EH (cell line): ENCODE measurements at places on chromosomes 3 and 15.

- DNase-seq: peak; percentile 2
Observed at GRCh38 chr3:12286927-12287726, 1.7 kb upstream of the PPARG start.

DNA sequence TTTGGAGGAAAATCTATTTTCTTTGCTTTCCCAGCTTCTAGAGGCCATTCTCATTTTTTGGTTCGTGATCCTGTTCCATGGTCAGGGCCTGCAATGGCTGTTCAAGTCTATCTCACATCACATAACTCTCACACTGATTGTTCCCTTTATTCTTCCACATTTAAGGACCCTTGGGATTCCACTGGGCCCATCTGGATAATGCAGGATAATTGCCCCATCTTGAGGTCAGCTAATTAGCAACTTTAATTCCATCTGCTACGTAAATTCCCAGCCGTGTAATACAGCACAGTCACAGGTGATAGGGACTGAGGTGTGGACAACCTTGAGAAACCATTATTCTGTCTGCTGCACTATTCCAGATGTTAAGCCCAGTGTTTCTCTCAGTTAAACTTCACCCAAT lies 311.6 kb upstream of the CNTN4 start:
- DNase-seq: no peak

- peak; percentile 58 for DNase-seq
Observed at GRCh38 chr15:40279437-40280141, 3.3 kb downstream of the ANKRD63 start.

GRCh38 chr3:100046986-100047385 lies 67.3 kb downstream of the FILIP1L start:
- DNase-seq: no peak

DNA sequence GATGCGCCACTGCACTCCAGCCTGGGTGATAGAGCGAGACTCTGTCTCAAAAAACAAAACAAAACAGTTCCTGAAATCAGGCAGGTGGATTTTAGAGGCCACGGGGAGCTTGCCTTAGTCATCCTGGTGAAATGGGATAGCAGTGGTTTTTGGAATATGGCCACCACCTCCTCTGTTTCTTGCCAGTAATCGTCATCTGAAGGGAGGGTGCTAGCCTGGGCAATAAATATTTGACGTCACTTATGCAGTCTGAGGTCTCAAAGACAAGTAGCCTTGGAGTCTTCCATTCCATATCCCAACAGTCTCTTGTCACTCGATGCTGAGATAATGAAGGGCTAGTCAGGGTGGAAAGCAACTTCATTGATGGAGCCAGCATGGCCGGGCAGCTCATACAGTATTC lies 55.2 kb downstream of the KCNAB1 start:
- DNase-seq: no peak

GRCh38 chr3:43742920-43743319 lies 52.2 kb downstream of the ABHD5 start:
- peak; percentile 65 for DNase-seq

- DNase-seq: no peak
Observed at GRCh38 chr3:44988073-44988472, 12.0 kb downstream of the EXOSC7 start.

DNA sequence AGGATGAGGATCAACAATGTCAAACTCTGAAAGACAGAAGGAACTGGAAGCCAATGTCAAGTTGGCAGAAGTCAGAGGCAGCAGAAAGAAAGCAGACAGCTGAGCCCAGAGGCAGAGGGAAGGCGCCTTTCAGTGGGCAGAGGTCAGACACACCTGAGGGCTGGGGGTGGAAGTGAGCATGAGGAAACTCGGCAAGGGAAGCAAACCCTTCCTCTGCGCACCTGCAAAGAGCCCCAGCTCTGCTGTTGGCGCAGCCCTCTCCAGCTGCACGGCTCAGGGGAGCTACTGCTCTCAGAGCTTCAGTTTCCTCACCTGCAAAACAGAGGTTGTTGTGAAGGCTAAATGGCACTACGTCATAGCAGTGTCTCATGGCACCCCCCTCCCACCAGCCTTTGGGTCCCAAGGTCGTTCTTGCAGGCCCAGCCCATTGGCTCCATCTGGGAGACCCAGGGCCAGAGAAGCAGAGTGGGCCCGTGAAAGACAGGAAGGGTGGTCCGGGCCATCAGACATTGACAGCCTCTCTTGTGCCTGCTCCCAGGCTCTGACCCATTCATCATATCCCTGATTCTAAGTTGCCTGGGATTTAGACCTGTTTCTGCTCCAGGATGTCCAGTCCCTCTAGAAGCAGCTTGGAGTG lies 53.3 kb upstream of the SLC6A11 start:
- no peak for DNase-seq

- no peak for DNase-seq
Observed at GRCh38 chr3:120341658-120342346, 7.4 kb downstream of the LRRC58 start.

DNA sequence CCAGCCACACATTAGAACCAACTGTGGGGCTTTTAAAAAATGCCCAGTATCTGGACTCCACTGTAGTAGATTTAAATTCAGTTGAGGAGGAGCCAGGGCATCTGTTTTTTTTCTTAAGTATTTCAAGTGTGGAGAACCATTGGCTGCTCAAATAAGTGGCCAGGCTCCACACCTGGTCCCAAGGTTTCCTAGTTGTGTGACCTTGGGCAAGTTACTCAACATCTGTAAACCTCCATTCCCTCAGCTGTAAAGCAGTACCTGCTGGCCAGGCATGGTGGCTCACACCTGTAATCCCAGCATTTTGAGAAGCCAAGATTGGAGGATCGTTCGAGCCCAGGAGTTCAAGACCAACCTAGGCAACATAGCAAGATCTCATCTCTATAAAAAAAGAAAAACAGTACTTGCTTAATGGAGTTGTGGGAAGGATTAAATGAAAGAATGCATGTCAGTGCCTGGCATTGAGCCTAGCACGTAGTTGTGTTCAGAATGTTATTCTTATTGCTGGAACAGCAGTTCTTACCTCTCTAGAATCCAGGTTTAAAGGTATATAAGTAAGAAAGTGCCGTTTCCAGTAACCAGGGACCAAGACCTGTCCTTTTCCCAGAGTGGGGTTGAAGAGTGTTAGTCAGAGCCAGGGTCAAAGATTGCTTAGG lies 2.0 kb downstream of the PPP1R14D start:
- peak; percentile 44 for DNase-seq

GRCh38 chr15:42359249-42359648 lies at the start of gene CAPN3:
Gene CAPN3 (plus strand): TSS chr15:42359501. CDS start chr15:42359806, 305 bp downstream.
- DNase-seq: no peak

GRCh38 chr3:171879472-171879871 lies 36.3 kb downstream of the TMEM212 start:
- no peak for DNase-seq

DNA sequence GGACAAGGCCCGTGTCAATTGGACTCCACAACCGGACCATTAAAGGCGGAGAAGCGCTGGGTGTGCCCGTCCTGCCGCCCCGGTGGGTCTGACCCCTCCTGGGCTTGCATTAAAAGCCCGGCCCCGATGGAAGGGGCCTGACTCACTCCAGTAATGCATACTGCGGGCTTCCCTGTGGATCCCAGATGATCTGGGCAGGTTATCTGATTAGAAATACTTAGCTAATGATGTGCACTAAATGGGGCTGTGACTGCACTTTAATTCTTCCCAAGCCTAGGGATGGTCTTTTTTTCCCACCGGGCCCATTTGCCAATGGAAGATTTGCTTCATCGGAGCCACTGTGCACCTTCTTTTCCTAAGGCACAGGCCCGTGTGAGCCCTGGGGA lies 124.9 kb downstream of the TMEM266 start:
- no peak for DNase-seq

- DNase-seq: peak; percentile 73
Observed at GRCh38 chr3:111538681-111539083, 3.3 kb upstream of the CD96 start.

GRCh38 chr3:126661532-126662364 lies 6.8 kb upstream of the TXNRD3 start:
- DNase-seq: no peak

DNA sequence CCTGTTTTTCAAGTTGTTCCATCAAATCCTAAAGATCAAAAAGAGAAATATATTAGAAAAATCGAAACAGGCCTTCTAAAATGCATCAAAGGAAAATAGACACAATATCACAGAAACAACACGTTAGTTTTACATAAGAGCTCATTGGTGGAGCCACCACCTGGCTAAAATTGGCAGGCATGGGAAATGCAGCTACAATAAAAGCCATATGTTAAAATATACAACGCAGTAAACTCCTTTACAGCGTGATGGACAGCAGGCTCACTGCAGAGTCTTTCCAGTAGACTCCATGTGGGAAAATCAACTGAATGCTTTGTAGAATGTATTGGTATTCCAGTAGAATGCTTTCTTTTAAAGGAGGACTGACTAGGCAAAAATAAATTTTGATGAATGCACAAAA lies 40.9 kb upstream of the MYO5C start:
- DNase-seq: no peak

DNA sequence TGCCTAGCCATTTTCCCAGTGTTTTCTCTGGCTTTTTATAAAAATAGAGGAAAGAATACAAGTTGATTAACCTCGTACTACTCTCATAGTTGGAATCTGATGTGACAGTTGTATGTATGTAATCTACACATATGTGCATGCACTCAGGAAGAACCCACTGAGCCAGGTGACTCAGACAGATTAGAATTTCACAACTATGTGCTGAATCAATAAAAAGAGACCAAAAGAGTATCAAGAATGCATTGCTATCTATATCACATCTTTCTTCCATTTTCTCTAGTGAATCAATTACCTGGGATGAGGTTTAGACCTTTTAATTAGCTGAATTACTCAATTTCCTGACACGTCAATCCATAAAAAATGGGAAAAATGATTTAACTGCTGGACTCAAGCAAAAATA lies 319.3 kb upstream of the ATP10A start:
- no peak for DNase-seq

- DNase-seq: peak; percentile 40
Observed at GRCh38 chr3:124298951-124299350, 307.0 kb upstream of the ROPN1 start.

DNA sequence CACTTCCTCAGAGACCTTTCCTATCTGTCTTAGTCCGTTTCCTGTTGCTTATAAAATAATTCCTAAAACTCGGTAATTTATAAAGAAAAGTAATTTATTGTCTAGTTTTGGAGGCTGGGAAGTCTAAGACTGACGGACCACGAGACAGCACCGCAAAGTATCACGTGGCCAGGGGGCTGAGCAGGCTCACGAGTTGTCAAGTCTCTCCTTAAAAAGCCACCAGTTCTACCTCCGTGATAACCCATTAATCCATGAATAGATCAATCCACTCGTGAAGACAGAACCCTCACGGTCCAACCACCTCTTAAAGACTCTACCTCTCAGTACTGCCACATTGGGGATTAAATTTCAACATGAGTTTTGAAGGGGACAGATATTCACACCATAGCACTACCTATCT lies 821 bp downstream of the LINS1 start:
- peak; percentile 9 for DNase-seq

DNA sequence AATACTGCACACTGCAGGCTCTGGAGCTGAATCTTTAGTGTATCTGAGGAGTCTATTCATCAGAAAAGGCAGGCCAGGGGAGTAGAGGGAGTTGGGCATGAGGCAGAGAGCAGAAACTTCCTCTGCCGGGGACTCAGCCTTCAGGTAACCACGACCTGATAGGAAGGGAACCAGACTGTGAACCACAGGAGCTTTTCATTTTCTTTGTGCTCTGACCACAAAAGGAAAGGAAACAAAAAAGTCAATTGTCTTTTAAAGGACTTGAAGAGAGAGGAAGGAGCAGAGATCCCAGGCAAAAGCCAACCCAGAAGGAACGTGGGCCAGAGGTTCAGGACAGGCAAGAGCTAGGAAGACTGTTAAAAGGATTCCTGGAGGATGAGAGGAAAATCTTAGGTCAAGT lies 573.3 kb downstream of the EPHB1 start:
- no peak for DNase-seq

- no peak for DNase-seq
Observed at GRCh38 chr3:172536505-172536904, 13.3 kb upstream of the TNFSF10 start.

- no peak for DNase-seq
Observed at GRCh38 chr15:97963779-97964178, 3.3 kb downstream of the ARRDC4 start.

GRCh38 chr15:64004587-64004986 lies 41.7 kb downstream of the DAPK2 start:
- peak; percentile 26 for DNase-seq

GRCh38 chr3:13770170-13771169 lies 109.4 kb downstream of the WNT7A start:
- no peak for DNase-seq

DNA sequence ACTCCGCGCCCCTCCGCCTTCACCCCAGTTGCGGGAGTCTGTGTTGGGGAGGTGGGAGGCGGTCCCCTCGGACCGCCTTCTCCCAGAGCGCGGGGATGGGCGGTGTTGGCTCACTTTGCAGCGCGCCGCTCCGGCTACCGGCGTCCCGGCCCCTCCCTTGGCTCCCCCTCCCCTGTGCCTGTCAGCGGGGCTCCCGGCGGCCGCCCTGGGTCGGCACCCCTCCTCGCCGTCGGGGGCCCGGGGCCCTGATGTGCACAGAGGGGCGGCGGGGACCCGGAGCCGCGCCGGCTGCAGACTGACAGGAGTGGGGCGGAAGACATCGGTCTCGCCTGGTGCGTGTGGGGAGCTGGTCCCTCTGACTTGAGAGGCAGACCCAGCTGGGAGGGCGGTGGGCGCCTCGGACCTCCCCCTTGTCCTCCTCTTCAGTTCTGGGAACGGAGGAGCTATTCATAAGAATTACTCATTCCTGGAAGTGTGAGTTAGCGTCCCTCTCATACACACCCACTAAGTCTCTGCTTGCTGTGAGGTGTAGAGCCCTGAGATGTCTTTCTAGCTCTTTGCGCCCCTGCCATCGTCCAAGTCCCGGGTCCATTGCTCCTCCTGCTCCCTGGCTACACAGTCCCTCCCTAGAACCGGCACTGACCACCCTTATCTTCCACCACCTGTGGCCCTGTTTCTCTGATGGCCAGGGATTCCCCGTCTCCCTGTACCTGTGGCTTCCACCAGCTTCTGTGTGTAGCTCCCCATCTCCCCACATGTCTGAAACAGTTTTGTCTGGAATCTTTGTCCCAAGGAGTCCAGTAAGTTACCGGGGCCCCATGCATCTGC lies 42.3 kb upstream of the ROPN1 start:
- peak; percentile 31 for DNase-seq

DNA sequence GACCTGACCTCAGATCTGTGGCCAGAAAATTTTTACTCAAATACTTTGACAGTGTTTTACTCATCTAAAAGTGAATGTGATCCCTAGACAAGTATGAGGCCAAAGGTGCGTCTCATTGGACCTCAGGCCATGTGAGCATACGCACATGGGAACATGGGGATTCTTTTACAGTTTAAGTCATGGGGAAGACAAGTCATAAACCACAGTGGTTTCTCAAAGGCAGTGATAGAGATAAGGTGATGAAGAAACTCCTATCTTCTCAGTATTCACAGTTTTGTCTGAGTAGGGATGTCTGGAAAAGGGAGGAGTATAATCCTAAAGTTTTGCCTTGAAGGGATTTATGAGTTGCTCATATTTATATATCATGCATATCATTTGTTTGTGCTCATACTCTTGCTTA lies 173.8 kb downstream of the FNDC3B start:
- peak; percentile 50 for DNase-seq

GRCh38 chr3:128800241-128801187 lies 74.5 kb downstream of the RAB7A start:
- no peak for DNase-seq

GRCh38 chr15:89526181-89526580 lies 29.8 kb upstream of the RHCG start:
- no peak for DNase-seq
